NCI-H2171 (cell line): ENCODE measurements at places on chromosomes 4 and X.

DNA sequence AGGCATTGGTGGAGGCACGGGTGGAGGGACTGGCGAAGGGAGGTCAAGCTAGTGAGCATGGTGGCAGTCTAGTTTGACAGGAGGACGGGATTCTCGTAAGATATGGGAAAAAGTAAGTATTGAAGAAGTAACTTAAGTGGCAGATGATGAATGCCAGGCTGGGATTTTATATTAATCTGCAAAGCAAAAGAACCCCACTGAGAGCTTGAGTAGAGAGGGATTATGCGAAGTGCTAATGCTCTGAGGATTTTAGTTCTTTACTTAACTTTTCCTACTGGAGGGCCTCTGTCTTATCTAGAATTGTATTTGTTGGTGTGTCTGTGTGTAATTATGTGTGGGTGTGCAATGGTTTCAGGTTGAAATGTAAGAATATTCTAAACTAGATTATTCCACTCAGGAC is 327.9 kb downstream of the FAT4 start:
- DNase-seq, result no peak

- DNase-seq, result no peak
Observed at GRCh38 chr4:74941123-74941522, 8.2 kb downstream of the PARM1 start.

- no peak for DNase-seq
Observed at GRCh38 chr4:36320117-36320896, 38.9 kb downstream of the DTHD1 start.

- DNase-seq, result no peak
Observed at GRCh38 chrX:153782313-153782712, 1.5 kb downstream of the SRPK3 start.

- DNase-seq, result peak; percentile 15
Observed at GRCh38 chr4:76087007-76087769, 12.7 kb downstream of the ART3 start.

- no peak for DNase-seq
Observed at GRCh38 chr4:40785727-40786126, 36.0 kb downstream of the NSUN7 start.

GRCh38 chrX:47321386-47321785 is 49.0 kb upstream of the ZNF157 start:
- DNase-seq, result no peak

- no peak for DNase-seq
Observed at GRCh38 chr4:47088298-47088697, 56.9 kb downstream of the GABRB1 start.

DNA sequence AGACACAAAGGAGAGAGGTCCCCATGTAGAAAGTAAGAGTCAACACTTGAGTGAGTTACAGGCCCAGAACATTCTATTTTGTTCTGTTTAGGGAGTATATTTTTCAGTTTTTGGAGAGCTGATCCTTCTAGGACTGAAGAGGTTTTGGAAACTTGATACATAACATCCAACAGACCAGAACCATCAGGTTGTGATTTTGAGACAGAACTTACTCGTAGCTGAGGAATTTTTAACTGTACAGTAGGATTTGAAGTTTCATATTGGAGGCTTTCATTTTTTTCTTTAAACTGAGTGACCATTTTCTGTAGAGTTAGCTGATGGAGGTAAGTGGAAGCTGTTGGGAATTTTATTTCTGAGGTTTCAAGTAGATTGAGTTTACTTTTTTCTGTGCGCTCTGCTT is 73.3 kb downstream of the NCAPG start:
- no peak for DNase-seq

DNA sequence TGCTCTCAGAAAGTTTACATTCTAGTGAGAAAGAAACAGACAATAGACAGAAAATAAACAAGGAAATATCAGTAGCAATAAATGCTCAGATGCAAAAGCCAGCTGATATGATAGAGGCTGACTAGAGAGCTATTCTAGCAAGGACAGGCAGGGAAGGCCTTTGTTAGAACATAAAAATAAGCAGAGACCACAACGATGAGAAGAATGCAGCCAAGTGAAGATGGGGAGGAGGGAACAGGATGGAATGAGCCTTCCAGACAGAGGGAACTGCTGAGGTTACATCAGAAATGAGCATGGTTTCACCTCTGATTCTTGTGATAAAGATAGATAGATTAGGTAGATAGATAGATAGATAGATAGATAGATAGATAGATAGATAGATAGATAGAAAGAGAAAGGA is 7.6 kb upstream of the SOWAHB start:
- DNase-seq, result no peak

- no peak for DNase-seq
Observed at GRCh38 chr4:818106-818921, 7.6 kb downstream of the CPLX1 start.

GRCh38 chrX:120736989-120737388 is 107.1 kb upstream of the C1GALT1C1 start:
- no peak for DNase-seq

- DNase-seq, result peak; percentile 2
Observed at GRCh38 chr4:79917246-79917645, 155.8 kb downstream of the ANTXR2 start.

DNA sequence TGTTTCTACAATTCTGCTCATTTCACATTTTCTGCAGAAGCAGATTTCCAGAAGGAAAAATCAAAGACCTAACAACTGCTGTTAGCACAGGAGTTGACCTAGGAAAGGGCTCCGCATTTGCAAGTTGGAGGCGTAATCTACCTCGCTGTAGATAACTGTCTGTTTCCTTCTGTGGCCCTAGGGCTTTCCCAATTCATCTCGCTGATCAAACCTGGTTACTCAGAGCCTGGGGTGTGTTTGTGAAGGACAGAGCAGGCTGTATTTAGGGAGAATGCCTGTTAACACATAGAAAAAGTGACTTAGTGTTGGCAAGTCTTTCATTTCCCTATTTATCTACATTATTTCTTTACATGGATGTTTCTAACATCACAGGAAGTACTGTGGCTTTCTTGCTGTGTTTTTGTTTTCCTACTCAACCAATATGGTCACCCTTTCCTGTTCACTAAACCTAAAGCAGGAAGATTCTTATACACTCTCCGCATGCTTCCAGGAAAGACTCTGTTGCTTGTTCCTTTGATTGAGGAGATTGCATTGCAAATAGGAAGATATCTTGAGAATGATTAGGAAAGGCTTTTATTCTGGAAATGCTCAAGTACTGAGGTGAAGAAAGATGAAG is 40.5 kb downstream of the AGA start:
- no peak for DNase-seq

DNA sequence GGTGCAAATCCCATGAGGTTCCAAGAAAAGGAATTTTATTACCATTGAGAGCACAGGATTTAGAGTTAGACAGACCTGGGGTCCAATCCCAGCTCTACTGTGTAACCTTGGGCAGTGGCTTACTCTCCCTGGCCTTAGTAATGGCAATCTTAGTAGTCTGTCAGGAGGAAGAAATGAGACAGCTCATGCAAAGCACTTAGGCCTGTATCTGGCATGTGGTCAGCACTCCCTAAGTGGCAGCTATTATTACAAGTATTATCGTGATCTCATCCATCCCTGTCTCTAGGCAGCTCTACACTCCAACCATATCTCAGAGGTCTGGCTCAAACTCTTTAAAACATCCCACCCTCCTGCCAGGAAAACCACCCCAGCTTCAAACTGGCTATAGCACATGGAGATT is 129.6 kb upstream of the NALF2 start:
- DNase-seq, result no peak

- DNase-seq, result no peak
Observed at GRCh38 chrX:55014897-55015299, 14.7 kb downstream of the APEX2 start.

- no peak for DNase-seq
Observed at GRCh38 chr4:122356317-122356808, 22.4 kb upstream of the ADAD1 start.

- no peak for DNase-seq
Observed at GRCh38 chr4:168722391-168722790, 225.5 kb downstream of the PALLD start.

DNA sequence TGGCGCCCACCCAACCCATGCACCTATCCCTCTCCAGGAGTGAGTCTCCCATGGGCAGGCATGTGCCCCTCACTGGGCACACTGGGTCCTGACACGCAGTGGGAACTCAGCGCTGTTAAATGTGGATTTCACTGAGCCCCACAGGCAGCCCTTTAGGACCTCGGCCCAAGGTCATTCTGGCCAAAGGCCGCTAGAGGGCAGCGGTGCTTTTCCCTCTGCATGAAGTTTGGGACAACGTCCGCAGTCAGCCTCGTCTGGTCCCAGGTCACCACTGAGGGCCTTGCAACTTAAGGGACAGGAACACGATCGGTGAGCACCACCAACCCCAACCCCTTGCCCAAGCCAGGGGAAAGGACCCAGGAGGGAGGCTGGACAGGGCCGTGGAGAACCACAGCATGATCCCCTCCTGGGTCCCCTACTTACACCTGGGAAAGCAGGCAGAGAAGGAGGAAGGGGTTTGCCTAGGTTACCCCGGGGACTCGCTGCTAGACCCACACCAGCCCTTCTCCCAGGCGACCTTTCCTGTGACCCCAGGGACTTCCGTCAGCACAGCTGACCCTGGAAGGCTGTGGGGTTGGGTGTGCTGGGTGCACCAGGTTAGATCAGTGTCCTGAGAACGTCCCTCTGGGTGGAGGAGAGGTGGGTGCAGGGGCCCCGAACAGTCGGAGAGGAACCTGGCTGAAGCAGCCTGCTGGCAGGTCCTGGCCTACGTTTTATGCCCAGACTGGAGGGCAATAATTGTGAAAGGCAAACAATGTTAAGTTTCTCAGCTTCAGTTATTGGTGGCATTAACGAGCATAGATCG is 24.0 kb downstream of the CYTL1 start:
- DNase-seq, result no peak
